Temporal lobe (tissue), 4 donors: ENCODE measurements at places on chromosomes 7 and 10. TPM values are rescaled to one million over a fixed set of nuclear protein-coding genes. Genes with fewer than 3 reads are reported as not detected.

Gene TES
- total RNA-seq = 10.6 TPM

Gene CARD11
- 0.25 TPM for total RNA-seq

Gene FAM131B
- total RNA-seq = 79.7 TPM

Gene SORCS3
- 9.8 TPM for total RNA-seq

Gene ATRNL1
- total RNA-seq = 353 TPM

Gene HTRA1
- 46.7 TPM for total RNA-seq

Gene WEE2
- 0.49 TPM for total RNA-seq

Gene CALN1
- total RNA-seq = 56.1 TPM

Gene PRTFDC1
- 24.3 TPM for total RNA-seq

Gene DNAJB6
- 157 TPM for total RNA-seq

Gene TAC1
- total RNA-seq = 8.4 TPM

Gene GBX1
- not detected for total RNA-seq

Gene SPDYE5
- total RNA-seq = not detected

Gene FAM20C
- 16.2 TPM for total RNA-seq

Gene INA
- 161 TPM for total RNA-seq

Gene GIMAP8
- 0.74 TPM for total RNA-seq

Gene PLAU
- total RNA-seq = 0.98 TPM
